ENCODE measurements at places on chromosomes 2 and 18.

DNA sequence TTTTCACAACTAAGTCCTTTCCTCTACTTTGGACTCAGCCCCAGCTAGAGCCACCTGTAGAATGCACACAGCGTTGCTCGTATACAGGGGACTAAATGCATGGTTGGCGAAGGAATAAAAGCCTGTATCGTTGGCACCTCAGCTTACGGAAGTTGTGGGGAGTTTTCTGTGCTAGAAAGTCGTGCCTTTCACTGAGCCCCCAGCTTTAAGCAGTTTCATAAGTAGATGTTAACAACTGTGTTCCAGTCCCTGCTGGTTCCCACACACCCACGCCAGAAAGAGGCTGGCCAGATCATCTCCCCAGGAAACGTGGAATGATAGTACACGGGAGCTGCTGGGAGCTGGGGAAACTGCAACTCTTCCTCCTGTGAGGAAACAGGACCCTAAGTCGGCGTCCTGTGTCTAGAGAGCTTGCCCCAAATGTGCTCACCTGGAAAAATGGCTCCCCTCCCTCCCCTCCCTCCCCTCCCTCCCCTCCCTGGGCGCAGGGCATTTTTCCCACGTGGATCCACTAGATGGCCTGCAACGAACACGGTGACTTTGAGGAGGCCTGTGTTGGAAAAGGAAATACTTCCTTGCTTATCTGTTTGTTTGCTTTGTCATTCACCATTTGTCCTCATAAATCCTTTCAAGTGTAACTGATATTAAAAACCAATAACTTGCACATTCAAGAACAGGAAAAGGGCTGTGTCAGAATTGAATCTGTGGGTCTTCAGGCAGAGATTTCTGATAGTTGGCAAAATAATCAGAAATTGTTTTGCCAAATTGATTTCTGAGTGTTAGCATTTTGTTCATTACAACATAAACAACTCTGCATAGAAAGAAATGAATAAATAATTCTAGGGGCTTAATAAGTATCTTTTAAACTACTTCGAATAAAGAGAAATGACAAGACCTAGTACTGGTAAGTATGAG lies 43.9 kb upstream of the RFX8 start:
- no peak for DNase-seq

- DNase-seq = no peak
These were observed 22.3 kb upstream of the B3GNT7 start for GRCh38 chr2:231373184-231373583.

DNA sequence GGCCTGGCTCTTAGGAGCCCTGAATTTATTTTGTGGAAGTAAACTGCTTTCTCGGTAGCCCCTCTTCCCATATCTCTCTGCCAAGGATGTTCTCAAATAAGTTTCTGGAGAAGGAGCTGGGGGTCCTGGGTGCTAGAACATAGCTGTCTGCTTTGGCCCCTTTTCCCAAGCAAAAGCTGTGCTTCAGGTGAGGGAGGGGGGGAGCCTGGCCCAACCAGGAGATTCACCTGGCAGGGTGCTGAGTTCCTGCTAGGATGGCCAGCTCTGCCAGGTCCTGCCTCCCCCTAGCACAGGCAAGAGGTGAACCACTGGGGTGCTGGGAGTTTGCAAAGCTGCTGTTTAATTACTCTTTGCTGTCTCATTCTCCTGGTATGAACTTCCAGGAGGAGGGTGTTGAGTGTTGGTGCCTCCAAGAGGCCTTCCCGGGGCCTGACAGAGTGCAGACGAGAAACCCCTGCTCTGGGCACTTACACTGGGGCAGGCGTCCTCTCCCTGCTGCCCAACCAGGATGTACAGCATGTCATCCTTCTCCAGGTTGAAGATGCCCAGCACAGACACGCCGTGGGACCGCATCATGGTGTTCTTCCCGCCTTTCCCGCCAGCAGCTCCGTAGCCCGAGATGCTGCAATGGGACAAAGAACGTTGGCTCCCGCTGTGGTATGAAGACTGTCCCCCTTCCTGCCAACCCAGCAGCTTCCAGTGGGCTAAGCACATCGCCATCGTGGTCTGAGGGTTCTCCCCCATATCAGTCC lies 124.2 kb downstream of the CLIP4 start:
- no peak for DNase-seq

- no peak for DNase-seq
These were observed 88.2 kb downstream of the MTCL1 start for GRCh38 chr18:8793445-8794155.

DNA sequence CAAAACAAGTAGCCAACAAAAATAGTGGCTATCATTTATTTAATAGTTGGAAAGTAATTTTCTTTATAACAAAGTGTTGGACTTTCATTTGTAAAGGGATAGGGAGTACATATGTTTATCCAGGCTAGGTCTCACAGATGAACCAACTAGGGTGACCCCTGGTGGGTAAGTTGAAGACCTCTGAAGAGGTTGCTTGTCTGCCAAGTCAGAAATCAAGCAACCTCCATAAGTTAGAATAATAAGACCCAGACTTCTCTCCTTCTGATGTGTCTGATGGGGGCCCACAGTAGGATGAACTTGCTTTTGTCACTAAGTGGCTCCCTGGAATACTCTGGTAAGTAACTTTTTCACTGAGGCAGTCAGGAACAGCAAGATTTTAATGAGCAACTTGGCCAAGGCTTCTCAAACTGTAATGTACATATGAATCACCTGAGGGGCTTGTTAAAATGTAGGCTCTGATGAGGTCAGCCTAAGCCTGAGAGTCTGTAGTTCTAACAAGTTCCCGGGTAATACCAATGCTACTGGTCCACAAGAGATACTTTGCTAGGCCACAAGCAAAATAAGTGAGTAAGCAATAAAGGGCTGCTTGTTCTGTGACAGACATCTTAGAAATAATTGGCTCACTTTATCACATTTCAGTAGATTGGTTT lies 319.6 kb downstream of the PIK3C3 start:
- no peak for DNase-seq

GRCh38 chr2:164920430-164920829 lies 34.9 kb downstream of the SLC38A11 start:
- DNase-seq = no peak

DNA sequence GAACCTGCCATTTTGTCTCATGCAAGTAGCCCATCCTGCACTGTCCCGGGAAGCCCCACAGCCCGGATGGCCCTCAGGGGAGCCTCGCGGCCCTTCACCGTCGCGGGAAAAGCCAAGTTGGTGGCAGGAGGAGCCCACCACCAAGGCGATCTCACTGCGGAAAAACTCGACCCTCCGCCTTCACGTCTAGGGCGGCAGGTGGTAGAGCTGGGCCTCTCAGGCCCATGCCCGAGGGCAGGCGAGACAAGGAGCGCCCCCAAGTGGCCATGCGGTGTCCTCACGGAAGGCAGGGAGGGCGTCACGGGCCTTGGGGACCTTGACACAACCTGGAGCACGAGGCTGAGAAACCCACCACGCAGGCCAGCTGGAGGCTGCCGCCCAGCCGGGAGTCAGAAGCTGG lies 34.8 kb upstream of the SKA1 start:
- DNase-seq = no peak

- DNase-seq = no peak
These were observed 122.7 kb downstream of the TCF4 start for GRCh38 chr18:55465313-55465712.

GRCh38 chr18:51953521-51953920 lies 386.5 kb upstream of the DCC start:
- no peak for DNase-seq

DNA sequence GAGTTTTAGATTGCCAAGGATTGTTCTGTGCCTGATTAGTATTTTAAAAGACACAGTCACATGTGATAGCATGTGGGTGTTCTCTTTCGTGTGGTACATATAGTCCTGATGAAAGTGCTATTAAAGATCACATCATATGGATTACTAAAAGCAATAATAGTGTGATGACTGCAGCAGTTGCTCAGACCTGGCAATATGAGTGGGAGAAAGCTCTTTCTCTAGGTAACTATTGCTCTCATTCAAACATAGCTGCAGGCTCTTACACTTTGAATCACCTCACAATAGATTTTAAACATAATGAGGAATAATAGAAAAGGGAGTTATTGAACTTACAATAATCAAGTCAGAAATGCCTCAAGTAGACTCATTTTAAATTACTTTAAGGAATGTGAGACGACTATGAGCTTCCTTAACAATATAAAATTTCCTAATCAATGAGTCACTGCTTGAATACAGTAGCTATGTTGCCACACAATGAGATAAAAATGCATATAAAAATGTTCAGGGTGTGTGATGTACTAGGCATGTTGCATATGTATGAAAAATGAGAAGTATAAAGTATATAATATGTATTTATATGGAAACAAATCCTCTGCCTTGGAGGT lies 452.1 kb downstream of the TMX3 start:
- no peak for DNase-seq

- DNase-seq = no peak
These were observed 2.1 kb upstream of the MAP3K2 start for GRCh38 chr2:127389778-127390435.

DNA sequence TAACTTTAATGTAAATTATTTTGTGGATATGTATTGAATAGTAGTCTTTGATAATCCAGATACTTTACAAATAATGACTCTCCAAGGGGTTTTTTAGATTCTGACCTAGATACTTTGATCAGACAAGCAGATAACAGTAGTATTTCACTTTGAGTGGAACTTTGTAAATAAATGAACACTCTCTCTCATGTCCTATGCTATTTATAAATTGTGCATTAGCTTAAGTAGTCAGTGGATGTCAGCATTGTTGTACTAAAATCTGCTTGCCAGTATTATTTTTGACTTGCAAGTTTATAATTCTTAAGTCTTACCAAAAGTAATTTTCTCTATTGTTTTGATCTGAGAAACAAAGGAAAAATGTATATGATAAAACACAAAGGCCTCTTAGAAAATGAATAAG lies 1113.1 kb upstream of the NRXN1 start:
- no peak for DNase-seq

- no peak for DNase-seq
These were observed 33.1 kb downstream of the SEC11C start for GRCh38 chr18:59172664-59173249.

DNA sequence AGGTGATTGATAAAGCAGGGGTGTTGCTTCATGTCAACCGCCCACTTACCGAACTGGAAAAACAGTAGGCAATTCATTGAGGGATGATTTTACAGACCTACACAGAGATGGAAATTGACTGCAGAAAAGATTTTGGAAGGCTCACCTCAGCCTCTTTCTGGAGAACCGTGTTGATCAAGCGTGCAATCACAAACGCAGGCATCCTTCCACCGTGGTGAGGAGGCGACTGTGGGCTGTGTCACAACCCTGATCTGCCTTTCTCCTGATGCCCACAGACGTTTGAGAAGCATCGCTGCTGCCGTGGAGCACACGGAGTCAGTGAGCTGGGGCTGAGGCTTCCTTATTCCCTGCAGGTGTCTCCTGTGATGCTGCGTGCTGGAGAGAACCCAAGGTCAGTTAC lies 132.0 kb downstream of the TMEM18 start:
- no peak for DNase-seq

DNA sequence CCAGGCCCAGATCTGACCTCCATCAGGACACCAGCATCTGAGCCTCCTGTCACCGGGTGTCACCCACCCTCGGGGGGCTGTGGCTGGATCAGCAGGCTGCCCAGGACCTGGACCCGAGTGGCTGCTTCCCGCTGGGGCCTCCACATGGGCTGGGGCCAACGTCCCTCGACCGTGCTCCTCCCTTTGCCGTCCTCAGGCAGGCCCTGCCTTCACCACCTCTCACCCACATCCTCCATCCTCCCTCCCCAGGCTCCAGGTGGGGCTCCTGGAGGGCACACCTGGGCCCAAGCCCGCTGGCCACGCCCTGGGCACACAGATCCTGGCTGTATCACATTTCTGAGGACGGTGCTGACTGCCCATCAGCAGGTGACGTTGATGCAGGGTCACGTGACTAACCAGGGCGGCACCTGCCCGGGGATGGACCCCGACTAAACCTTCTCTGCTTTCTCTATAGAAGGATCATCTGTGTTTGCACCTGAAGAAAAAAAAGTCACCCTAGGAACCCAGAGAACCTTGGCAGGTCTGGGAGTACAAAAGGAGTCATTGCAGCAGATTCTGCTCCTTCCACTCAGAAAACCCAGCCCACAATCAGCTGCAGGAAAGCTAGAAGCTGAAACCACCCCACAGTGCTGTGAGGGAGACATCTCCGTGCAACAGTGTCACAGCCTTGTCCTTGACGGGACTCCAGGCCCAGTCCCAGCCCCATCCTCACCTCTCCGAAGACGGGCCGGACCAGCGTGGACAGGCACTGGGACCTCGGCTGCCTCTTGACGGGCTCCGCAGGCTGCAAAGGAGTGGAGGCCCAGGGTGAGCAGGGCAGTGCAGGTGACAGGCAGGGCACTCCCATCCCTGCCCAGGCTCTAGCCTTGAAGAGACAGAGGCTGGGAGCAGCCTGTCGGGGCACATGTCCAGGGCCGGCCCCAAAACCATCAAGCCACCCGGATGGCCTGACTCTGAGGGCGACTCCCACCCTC lies 11.2 kb downstream of the STK25 start:
- DNase-seq = no peak

DNA sequence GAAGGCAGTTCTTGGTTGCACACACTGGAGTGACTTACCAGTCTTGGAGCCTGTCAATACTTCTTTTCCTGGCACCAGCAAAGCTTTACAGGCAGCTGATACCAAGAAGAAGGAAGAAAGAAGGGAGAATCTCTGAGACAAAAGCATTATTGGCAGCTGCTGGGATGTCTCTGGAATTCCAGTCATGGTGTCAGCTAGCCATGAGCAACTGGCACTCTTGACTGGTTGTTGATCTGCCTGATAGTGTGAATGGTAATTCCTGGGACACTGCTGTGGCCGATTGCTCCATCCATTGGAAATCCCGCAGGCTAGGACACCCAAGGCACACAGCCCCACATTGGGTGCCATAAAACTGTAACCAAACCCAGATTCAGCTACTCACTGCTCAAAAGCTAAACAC lies 17.8 kb upstream of the SPAG16 start:
- no peak for DNase-seq

DNA sequence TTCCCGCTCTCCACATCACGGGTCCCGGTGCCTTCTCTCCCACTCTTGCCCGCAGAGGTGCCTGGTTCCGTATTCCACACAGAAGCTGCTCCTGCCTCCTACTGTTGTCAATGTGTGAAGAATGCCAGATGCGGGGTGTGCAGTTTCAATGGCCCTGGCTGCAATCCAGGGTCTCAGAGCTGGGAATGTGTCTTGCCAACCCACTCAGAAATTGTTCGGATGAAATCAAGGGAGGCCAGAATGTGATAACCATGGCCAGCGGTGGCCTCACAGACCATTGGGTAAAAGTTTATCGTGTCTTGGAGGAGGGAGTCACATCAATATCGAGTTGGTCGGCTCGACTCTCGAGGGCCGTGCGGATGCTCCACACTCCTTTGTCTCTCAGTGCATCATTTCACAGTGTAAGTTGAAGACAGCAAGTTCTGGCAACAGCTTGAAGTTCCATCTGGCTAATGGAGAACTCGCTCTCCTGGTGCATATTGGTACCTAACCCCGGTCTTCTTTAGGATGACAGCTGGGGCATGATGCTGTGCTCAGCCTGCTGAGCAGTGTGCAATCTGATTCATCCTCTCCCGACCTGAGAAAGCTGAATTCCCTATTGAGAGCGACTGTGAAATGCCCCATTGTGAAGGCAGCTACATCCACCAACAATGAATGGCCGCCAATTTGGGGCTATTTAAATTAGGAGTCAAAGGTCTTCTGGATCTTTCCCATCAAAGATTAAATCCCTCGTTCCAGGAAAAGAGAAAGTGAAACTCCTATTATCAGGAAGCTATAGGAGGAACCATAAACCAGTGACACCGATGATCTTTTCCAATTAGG lies 389.0 kb downstream of the SOX11 start:
- no peak for DNase-seq
